ENCODE measurements at places on chromosomes 3 and 15.
A peak's percentile ranks its signal among the peaks of the same experiment; 100 is the strongest.

DNA sequence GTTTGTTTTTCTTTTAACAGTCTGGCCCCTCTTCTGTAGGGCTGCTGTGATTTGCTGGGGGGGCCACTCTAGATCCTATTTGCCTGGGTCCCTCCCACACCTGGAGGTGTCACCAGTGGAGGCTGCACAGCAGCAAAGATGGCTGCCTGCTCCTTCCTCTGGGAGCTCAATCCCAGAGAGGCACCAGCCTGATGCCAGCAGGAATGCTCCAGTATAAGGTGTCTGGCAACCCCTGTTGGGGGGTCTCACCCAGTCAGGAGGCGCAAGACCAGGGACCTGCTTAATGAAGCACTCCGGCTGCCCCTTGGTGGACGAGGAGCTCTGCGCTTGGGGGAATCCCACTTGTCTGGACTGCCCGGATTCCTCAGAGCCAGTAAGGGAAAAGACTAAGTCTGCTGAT, 118.3 kb downstream of the GAP43 start:
- DNase-seq = no peak

GRCh38 chr3:87833039-87833377, 225.8 kb downstream of the CGGBP1 start:
- no peak for DNase-seq

DNA sequence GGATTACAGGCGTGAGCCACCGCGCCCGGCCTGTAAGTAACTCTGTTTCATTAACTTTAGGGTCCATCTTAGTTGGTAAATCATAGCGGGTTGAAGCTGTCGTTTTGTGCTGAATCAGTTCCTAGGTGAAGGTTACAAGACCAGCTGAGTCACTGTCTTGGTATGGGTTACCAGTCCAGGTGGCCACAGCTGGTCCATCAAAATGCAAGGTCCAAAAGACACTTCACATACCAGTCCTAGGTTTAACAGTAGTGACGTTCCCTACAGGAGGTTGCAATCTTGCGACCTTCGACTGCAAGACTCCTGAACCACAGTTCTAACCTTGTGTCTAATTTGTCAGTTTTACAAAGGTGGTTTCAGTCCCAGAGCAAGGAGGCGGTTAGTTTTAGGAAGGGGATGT, 160.1 kb upstream of the ATP10A start:
- DNase-seq = no peak

DNA sequence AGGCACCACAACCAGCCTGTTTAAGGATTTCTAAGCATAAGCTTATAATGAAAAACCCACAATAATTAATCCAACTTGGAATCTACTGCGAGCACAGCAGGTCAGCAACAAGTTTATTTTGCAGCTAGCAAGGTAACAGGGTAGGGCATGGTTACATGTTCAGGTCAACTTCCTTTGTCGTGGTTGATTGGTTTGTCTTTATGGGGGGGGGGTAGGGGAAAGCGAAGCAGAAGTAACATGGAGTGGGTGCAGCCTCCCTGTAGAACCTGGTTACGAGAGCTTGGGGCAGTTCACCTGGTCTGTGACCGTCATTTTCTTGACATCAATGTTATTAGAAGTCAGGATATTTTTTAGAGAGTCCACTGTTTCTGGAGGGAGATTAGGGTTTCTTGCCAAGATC, 15.1 kb downstream of the APOD start:
- DNase-seq = no peak

DNA sequence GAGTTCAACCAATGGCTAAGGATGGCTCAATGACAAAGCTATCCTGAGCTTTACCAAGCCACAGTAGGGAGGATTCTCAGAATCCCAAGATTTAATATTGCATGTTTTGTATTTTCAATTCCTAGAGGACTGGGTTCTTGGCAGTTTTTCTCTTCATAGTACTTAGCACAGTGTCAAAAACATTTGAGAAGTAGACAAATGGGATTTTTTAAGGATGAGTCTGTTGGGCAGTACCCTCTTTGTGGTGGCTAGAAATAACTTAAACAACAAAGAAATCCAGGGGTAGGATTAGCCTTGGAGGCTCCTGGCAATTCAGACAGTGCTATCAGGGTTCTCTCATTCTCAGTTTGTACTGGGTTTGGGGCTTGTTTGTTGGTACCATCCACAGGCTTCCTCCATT, 212.8 kb upstream of the RORA start:
- DNase-seq = no peak

DNA sequence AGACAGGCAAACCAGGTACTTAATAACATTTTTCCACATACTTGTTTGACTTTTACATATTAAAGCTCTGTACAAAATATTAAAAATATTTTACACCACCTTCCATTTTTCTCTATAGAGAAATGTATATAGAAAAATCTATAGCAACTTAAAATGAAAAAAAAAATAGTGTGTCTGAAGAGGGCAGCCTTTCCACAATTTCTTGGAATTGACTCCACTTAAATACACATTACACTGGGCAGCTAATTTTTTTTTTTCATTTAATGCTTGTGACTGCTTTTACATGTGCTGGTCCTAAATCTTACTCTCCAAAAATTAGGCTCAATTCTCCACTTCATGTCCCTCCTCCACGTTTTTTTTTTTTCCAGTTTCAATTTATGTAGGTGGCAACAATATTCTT, 427.0 kb upstream of the RBMS3 start:
- DNase-seq = no peak

- no peak for DNase-seq
These were observed 6.3 kb upstream of the SCN5A start for GRCh38 chr3:38655708-38656300.

DNA sequence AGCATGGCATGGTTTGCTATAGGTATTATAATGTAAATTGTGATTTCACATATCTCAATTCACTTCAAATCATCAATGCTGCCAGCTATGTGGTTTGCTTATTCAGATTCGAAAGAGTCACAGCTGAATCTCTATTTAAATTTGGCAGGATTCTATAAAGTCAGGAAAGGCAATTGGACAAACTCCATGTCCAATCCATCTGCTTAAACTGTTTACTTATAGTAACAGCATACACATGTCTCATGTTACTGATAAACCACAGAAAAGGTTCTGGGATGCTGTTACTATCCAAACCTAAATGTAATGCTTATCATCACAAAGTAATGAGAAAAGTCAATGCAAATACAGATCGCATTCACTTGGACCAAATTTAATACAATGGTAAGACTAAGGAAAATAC, 229.7 kb downstream of the ISL2 start:
- no peak for DNase-seq

DNA sequence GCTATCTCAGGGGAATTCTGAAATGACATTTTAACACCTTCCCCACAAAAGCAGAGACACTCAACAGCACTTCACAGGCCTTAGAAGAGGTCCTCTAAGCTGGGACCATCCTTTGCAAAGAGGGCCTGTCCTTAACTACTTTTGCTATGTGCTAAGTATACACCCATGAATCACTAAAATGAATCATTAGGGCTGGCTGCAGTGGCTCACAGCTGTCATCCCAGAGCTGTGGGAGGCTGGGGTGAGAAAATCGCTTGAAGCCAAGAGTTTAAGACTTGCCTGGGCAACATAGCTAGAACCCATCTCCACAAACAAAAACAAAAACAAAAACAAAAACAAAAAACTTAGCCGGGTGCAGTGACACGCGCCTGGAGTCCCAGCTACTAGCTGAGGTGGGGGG, 53.9 kb upstream of the MELTF start:
- no peak for DNase-seq

GRCh38 chr3:141876891-141877621, 613 bp downstream of the ATP1B3 start:
- DNase-seq = no peak

DNA sequence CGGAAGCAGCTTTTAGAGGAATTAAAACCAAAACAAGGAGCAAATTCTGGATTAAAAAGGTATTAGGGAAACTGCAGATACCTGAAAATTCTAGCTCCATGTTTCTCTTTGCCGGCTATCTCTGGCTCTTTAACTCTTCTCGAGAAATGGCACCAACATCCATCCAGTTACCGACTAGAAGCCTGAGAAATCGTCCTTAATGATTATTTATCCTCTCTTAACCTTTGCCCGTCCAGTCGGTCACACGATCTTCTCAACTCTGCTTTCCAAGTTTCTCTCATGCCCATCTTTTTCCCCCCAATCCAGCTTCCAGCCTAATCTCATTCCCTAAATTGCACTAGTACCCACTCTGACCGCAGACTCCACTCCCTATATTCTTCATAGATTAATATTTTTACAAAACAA, 596 bp upstream of the SGO1 start:
- no peak for DNase-seq

- DNase-seq = peak; percentile 58
These were observed 47.7 kb upstream of the GYG1 start for GRCh38 chr3:148943506-148944205.

DNA sequence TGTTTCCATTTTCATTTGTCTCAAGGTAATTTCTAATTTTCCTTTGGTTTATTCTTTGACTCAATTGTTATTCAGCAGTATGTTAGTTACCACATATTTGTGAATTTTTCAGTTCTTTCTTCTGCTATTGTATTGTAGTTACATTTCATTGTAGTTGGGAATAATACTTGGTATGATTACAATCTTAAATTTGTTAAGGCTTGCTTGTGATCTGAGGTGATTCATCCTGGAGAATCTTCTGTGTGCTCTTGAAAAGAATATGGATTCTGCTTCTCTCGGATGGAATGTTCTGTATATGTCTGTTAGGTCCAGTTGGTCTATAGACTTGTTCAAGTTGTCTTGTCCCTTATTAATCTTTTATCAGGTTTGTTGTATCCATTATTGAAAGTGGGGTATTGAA, 63.4 kb upstream of the VEPH1 start:
- no peak for DNase-seq

GRCh38 chr3:48429317-48429959, 448 bp downstream of the PLXNB1 start:
- DNase-seq = peak; percentile 60

DNA sequence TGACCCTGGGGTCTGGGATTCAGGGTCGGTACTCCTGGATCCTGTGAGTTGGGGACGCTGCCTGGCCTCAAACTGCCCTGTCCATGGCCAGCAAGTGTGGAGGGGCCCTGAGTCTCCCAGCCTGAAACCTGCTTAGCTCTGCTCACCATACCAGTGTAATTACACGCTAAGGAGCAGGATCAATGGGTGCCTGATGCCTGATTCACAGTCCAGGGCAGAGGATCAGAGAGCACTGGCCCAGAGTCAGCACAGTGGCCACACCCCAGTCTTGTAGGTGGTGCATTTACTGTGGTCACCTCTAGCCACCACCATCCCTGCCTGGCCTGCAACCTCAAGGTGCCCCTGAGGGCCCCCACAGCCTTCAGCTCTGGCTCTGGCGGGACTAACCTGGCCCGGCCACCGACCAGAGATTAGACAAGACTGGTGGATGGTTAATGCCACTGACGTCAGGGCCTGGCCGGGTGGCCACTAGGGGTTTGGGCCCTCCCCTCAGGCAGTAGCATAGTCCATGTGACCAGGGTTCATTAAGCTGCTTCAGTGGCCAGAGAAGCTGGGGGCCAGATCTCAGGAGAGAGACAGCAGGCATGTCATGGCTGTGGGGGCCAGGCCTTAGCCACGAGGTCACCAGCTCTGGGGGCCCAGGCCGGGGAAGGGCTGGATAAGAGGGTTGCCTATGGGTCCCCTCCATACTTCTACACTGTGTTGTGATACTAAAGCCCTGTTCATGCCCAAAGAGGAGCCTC, 3.3 kb upstream of the SLC38A3 start:
- no peak for DNase-seq

DNA sequence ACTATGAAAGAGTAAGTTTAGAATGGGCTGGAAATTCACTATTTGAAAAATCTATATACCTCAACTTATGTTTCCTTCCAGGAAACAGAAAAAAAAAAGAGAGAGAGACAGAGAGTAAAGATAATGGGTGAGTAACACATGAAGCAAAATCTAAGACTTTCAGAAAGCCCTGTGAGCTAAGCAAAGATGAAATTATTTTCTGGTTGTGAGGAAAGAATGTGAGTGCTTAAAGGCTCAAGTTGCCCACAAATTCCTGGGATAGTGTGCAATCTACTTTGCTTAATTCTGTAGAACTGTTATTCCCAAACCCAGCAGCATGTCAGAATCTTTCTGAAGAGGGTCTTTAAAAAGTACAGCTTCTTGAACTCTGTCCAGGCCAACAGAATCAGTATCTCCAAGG, 337.7 kb upstream of the AGTR1 start:
- DNase-seq = no peak

Measured in NCI-H510A (cell line).